ENCODE measurements at places on chromosomes 7 and 10.

- no peak for DNase-seq
Observed at GRCh38 chr7:39130857-39131526, 153.3 kb downstream of the POU6F2 start.

GRCh38 chr10:86655596-86655995, 1.2 kb downstream of the OPN4 start:
- DNase-seq = no peak

GRCh38 chr10:114401195-114401791, 3.0 kb downstream of the AFAP1L2 start:
- DNase-seq = no peak

GRCh38 chr10:49114718-49115014, 656 bp downstream of the VSTM4 start:
- DNase-seq = no peak

DNA sequence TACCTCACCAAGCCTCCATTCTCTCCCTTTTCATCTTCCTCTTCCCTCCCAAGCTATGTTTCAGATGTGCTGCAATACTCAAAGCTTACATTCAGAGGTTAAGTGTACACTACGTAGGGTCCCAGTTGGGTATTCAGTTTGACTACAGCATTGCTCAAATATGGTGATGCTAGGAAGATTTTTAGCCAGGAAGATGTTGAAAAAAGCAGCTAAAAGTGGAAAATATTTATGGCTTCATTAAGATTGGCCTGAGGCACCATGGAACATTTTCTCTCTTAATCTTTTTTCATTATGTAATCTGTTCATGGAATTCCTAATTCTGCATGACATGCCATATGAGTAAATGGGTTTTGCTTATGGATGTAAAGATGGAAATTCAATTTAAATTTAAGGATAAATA, 72.0 kb upstream of the ABCB5 start:
- DNase-seq = no peak

DNA sequence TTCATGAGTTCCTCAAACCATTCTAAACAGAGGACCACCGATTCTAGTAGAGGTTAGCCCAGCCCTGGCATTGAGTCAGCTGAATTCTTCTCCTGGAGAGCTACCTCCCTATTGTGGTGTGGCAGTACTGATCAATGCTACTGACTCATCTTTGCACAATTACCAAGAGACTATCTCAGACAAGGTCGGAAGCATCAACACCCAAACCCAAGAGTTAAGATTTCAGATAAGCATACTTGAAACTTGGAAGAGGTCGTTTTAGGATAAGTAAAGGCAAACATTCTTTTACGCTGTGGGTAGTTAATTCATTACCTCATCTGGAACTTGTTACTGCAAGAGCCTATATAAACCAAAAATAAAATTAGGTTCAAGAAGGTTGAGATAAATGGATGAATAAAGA, 154.6 kb upstream of the NRBF2 start:
- no peak for DNase-seq

DNA sequence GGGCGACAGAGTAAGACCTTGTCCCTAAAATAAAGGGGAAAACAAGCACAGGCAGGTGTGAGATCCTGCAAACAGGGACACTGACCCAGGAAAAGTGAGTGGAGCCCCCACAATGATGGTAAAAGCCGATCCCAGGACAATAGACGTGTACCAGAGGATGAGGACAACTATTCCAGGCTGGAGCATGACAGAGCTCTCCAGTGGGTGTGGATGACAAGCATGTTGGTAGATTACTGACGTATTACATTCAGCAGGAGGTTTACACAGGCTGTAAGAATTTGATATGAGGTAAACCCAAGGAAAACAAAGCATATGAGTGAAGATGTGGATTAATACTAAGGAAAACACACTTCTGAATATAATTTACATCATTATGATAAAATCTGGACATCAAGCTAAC, 27.8 kb upstream of the SMURF1 start:
- DNase-seq = no peak
